ENCODE measurements at places on chromosomes 11 and 22.

- DNase-seq, result no peak
These were observed 41.0 kb downstream of the FLI1 start for GRCh38 chr11:128734832-128735224.

DNA sequence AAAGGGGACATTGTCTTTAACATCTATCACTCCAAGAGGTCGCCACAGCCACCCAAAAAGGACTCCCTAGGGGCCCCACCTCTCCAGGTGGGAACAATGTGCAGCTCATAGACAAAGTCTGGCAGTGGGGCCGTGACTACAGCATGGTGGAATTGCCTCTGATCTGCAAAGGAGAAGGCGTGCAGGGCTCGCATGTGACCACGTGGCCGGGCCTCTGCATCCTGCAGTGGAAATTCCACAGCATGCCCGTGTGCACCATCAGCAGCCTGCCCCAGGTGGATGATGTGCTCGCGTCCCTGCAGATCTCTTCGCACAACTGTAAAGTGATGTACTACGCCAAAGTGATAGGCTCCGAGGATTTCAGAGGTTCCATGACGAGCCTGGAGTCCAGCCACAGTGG, 18.5 kb downstream of the ALKBH3 start:
- no peak for DNase-seq

DNA sequence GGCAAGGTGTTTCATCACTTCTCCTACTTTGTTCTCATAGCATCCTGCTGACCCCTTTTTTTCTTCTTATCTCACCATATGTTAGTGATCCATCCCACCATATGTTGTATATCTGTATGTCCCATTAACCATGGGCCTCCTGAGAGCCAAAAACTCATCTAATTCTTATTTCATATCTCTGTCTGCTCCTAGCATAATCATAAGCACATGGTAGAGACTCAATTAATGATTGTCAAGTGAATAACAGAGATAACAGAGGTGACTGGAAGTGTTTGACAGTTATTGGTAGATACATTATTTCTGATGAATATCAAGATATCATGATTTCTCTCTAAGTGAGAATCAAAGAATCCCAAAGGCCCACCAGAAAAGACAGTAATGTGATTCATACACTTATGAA, 138.1 kb upstream of the MPPED2 start:
- DNase-seq, result no peak

DNA sequence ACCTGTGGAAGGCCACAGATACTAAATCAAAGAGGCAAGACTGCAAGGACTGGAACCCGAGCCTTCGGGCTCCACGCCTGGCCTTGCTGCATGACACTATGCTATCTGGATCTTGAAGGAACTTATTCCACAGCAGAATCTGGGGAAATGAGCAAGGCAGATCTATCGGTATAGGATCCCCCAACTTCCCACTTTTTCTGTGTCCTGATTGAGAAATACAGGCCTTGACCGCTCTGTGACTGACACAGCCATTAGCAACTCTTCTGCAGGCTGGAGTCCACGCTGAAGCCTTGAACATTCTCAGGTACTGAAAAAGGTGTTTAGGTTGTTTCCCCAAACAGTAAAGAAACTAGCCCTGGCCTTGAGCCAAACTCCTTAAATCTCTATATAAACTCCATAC, 241.2 kb upstream of the NARS2 start:
- DNase-seq, result no peak

GRCh38 chr11:27698872-27699241, 1.4 kb downstream of the BDNF start:
- peak; percentile 15 for DNase-seq

GRCh38 chr11:92199991-92200390, 24.6 kb upstream of the FAT3 start:
- no peak for DNase-seq

- no peak for DNase-seq
These were observed 26.3 kb upstream of the CCDC90B start for GRCh38 chr11:83312430-83312829.

DNA sequence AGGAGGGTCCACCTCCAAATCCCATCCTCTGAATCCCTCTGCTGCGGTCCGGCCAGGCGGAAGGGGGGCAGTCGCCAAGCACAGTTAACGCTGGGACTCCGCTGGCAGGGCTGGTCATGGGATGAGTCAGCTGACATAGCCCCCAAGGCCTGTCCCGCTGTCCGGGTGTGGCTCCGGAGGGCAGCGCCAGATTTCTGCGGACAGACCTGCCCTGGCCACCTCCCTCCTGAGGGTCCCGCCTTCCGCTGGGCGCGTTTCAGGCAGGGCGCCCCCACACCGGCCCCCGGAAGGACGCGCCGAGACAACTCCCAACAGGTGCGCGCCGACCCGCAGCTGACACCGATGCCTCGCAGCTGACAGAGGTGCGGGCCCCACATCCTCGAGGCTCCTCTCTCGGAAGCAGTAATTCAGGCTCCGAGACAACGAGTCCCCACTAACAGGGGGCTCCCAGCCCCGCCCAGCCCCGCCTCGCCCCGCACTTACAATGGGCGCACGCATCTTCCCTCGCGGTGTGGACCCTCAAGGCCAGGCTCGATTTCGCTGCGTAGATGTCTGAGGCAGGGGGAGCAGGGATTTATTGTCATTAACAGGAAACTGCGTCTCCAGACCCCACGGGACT, 607 bp downstream of the PLAAT3 start:
- peak; percentile 8 for DNase-seq

DNA sequence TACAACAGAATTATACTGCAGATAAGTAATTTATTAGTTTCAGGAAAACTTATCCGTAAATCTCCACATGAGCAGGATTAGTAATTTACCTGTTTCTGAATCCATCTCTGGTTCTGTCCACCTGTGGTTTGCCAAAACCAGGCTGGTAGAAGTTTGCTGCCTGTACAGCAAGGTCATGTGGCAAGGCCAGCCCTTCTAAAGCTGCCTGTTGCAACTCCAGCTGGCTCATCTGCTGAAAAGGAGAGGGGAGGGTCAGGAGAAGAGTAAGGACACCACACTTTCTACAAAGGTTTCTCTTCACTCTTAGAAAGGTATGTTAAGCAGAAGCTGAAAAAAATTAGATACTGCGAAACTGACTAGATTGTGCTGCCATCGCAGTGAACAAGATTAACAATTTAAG, 42.3 kb downstream of the EIF4ENIF1 start:
- DNase-seq, result no peak

Data from NCI-H510A treated with DMSO at 0.1 percent for 48 hours (cell line).